Stimulated activated CD8-positive, alpha-beta memory T cell treated with anti-CD3 and anti-CD28 coated beads, Interleukin-2, amount 100 ng/mL, for 48 hours (primary cell): ENCODE measurements at places on chromosomes 5 and 9.

DNA sequence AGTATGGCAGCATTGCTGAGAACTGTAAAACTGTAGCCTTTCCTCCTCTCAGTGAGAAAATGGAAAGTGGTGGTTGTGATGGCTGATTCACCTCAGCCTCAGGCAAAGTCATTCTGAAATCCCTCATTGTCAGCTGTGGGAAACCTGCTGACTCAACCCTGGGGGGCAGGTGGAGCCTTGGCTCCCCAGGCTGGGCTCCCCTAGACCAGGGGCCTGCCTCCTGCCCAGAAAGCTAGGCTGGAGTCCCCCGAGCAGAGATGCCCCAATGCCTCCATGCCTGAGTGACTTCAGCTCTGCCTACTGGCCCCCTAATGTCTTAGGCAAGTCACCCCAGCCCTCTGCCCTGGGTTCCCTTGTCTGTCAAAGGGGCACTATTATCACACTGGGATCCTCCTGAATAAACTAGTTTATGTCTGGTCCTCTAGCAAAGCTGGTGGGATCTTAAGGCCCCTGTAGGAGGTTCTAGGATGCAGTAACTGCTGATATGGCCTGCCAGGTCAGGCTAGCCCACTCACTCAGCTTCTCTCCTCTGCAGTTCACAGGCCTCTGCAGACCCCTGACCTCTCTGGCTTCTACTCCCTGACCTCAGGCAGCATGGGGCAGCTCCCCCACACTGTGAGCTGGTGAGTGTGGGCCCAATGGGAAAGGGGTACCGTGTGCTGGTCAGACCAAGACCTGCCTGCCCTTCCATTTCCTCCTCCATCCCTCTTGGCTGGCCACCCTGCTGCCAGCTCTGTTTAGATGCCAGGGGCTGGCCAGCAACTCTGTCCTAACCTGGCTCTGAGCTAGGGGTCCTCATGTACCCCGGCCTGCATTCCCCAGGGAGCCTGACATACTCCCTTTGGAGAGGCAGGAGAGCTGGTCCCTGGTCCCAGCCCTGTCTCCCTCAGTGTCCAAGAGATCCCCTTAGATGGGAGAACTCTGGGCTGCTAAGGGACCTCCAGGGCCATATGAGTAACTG, 24.2 kb downstream of the TCF7 start:
- peak; percentile 62 for DNase-seq

DNA sequence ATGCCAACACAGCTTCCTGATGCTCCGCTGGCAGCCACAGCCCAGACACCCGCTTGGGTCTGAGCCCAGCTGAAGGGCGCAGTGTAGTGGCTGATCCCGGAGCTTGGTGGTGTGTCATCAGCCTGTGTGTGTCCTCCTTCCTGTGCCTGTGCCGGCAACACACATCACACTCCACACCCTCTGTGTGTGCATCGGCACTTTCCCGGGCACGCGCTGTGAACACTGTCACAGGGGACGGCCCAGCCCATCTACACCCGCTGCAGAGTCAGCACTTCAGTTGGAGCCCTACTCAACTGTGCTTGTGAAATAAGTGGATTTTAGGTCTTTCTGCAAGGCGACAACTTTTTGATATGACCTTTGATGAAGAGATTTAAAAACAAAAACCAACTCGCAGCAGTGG, 189.4 kb downstream of the IRX2 start:
- DNase-seq: no peak

- DNase-seq: no peak
Measured at GRCh38 chr5:122424132-122424531, 112.1 kb downstream of the SNCAIP start.

DNA sequence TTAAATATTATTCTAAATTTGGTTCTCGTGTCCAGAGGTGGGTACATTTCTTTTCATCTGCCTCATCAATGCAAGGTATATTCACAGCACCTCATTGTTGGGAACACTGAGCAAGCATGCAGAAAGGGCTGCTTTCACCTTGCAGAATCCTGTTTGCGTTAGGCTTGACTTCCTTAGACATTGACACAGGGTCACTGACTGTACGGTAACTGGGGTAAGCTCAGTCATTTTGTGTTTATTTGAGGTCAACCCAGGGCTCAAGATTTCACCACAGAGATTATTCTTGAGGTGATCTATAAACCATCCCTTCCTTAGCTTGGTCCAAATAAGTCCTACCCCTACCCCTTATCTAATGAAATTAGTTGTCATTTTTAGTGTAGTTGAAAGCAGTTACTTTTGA, 1.7 kb upstream of the PTPDC1 start:
- DNase-seq: no peak

DNA sequence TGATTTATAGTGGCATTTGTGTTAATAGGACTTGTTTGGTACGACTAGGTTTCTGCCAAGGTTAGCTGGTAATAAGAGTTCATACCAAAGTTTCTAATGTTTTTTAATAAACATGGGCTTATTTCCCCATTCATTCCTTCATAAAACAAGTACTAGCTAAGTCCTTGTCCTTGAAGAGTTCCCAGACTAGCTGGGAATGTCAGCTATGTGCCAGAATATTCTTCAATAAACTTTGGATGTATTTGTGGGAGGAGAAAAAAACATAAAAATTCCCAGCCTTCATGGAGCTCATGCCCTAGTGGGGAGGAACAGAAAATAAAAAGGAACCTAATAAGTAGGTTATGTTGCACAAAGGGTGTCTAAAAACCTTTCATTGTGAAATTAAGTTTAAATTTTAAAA, 176.9 kb downstream of the DENND1A start:
- no peak for DNase-seq

DNA sequence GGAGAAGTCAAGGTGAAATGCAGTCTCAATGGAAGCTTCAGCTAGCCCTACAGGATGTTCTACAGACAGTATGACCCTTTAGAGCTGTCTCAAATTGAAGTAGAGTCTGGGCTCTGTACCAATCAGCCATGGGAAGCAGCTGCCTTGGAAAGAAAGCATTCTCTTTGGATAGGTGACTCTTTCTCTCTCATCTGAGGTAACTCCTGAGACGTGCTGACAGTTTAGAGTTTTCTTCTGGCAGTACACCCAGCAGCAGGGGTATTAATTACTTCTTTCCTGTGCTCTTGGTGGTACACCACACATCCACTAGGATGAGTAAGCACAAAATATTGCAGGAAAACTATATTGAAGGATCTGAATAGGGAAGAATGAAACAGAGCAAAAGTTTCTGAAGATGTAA, 329.6 kb upstream of the RGMB start:
- DNase-seq: no peak

DNA sequence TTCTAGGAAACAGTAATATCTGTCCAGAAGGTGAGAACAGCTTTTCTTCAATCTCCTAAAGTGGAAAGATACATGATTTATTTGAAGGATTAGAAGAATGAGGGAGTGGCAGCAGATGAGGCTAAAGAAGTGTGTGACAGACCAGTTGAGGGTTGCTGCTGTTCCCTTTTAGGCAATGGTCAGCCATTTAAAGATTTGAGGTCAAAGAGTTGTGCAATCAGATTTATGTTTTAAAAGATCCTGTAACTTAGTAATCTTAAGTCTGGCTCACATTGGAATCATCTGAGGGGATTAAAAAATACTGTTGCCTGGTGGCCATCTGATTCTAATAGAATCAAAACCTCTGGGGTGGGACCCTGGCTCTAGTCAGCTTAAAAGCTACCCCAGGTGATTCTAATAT, 4.3 kb upstream of the SGCD start:
- DNase-seq: no peak
